ENCODE measurements at places on chromosomes 6 and 20.
A peak's percentile ranks its signal among the peaks of the same experiment; 100 is the strongest.

DNA sequence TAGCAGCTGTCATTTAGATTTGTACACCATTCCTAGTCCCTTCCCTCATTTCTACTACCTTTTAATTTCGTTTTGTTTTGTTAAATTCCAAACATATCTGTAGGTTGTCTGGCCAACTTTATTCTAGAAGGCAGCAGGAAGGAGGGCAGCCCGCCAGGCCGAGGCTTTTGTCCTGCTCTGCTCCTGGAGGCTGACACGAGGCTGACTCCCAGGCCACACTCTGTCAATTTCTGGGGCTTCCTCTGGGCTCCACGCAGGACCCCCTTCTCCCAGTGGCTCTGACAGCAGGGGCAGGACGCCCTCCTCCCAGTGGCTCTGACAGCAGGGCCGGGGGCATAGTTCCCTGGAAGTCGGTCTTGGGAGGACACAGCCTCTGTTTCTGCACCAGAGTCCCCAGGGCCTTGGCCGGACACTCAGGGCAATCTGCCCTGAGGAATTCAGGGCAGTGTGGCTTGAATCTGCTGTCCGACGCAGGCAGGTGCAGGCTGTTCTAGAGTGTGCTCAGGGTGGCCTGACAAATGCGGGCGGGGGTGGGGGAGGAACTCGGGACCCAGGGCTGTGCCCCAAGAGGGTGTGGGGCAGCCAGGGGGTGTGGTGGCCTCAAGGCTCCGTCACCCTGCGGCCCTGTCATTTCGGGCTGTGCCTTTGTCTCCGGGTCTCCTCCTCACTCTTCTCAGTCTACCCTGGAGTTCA lies 11.8 kb downstream of the SMOC2 start:
- DNase-seq = no peak

GRCh38 chr20:34246126-34246626 lies 5.0 kb downstream of the ASIP start:
- DNase-seq = no peak

DNA sequence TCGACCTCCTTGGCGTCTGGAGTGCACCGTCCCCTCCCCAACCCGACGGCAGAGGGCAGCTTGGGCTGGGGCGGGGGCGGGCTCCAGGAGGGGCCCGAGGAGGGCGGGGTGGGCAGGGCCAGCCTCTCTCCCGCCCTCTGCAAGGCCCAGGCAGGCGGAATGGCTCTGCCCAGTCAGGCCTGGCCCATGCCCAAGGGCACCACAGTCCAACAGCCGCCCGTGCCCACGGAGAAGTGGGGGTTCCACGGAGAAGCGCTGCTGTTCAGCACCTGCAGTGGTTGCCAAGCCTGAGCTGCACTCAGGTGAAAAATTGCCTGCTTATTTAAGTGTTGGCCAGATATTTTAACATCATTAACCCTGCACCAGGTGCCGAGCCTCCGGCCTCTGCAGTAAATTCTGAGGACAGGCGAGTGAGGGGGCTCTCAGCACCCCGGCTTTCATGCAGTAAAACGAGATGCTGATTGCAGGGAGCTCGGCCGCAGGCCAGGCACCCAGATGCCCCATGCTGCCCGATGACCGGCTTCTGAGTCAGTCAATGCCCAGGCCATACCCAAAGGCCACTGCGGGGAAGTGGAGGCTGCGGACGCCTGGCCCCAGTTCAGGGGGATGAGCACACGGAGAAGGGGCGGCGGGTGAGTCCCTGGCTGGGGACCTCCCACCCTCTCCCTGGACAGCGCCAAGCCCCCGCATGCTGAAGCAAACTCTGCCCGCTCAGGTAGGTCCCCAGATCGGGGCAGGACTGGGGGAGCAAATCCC lies at the start of gene SRMS:
Gene SRMS (minus strand): TSS at position 25 of the 756 bp plus-strand sequence. CDS start 286 bp downstream, outside the sequence.
- no peak for DNase-seq

DNA sequence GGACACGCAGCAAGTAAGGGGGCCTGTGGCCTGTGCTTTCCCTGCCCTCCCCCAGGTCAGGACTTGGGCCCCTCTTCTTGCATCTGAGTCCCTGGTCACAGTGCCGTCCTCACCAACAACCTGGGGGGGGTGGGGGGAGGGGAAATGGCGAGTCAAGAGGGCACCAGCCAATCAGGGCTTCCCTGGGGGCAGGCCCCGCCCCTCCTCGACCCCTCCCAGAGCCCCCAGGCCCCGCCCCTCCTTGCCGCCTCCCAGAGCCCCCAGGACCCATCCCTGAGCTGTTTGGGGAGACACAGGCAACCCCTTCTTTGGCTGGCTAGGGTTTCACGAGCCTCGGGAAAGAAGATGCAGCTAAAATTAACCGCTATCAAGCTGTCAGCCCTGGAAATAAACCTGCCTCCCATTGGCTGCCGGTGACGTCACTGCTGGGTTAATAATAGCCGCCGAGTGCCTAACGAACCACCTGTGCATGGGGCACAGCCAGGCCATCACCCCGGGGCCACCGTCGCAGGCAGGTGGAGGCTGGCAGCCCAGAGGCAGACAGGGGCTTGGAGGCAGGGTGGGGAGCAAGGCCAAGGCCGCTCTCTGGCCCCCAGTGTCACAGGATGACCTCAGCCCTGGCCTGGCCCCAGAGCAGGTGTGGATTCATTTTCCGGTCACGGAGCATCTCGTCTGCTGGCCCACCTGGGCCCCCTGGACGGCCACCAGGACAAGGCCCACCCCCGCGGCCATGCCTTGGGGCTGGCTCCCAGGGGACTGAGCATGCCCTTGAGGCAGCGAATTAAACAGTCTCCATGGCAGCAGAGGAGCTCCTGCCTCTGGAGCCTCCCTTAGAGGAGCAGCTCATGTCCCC lies 3.2 kb upstream of the EEF1A2 start:
- DNase-seq = no peak

GRCh38 chr6:135183532-135184440 lies 2.7 kb downstream of the MYB start:
- no peak for DNase-seq

DNA sequence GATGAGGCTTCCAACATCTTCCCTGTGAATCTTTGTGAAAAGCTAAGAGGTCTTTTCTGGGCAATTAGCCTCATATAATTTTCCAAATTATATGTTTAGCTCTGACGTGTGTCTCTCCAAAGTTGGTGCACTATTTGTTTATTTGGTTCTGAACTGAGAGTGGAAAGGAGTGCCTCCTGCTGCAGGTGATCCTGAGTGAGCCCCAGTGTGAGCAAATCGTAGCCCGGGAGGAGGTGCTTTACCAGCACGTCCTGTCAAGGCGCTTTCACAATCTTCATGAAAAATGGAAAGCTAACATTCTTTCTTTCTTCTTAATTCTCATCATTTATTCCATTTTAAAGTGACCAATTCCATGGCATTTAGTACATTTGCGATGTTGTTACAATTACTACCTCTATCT lies 231.9 kb downstream of the BMP2 start:
- no peak for DNase-seq

- no peak for DNase-seq
Observed at GRCh38 chr20:17282501-17282900, 55.7 kb downstream of the PCSK2 start.

- DNase-seq = no peak
Observed at GRCh38 chr20:34582911-34583310, 24.4 kb downstream of the MAP1LC3A start.

DNA sequence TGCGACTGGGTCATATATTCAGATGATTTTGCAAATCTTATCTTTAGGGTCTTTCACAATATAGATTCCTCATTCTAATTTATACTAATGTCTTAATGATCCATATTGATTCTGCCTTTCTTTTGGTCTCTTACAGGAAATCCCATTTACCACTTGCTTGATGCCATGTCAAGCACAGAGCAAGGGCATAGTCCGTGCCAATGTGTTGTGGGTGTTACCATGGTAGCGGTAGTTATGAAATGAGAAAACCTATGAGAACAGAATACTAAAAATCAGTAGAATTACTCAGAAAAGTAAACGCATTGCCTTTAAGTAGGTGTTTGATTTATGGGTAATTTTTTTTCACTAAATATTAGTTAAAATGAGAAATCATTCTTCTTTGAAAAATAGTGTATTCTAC lies 153.9 kb upstream of the RAB32 start:
- no peak for DNase-seq

GRCh38 chr20:24731312-24731711 lies 217.8 kb upstream of the CST7 start:
- DNase-seq = no peak

DNA sequence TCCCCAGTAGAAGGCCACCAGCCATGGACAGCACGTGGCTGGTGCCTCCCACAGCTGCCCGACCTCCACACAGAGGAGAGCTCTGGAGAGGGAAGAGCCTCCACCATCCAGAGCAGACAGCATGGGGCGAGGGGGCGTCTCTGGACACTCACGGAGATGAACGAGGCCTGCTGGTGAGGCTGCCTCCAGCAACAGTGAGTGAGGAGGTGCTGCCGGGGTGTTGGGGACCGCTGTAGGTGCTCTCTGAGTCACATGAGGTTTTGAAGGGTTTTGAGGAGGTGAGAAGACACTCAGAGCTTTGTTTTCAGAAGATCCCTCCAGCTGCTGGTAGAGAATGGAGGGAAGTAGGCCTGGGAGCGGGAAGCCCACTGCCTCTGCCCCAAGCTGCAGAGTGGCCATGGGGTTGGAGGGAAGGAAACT lies 65.6 kb downstream of the THBS2 start:
- DNase-seq = no peak

DNA sequence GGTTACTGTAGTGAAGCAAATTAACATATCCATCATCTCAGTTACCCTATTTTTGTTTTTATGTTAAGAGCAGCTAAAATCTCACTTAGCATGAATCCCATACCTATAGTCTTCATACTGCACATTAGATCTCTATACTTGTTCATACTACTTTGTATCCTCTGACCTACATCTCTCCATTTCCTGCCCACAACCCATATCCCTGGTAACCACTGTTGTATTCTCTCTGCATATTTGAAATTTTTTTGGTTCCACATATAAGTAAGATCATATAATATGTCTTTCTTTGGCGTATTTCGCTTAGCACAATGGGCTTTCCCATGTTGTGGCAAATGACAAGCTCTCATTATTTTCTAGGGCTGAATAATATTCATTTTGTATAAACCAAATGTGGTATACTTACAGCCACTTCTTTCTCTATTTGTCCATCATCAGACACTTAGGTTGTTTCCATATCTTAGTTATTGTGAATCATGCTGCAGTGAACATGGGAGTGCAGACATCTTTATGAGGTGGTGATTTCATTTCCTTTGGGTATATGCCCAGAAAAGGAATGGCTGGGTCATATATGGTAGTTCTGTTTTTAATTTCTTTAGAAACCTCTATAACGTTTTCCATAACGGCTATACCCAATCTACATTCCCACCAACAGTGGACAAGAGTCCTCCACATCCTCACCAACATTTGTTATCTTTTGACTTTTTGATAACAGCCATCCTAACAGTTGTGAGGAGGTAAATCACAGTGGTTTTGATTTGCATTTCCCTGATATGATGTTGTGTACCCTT lies 39.8 kb downstream of the BACH2 start:
- DNase-seq = peak; percentile 65

- no peak for DNase-seq
Observed at GRCh38 chr6:119521251-119521650, 171.7 kb upstream of the MAN1A1 start.

GRCh38 chr6:4608361-4609115 lies 167.7 kb upstream of the CDYL start:
- DNase-seq = no peak

DNA sequence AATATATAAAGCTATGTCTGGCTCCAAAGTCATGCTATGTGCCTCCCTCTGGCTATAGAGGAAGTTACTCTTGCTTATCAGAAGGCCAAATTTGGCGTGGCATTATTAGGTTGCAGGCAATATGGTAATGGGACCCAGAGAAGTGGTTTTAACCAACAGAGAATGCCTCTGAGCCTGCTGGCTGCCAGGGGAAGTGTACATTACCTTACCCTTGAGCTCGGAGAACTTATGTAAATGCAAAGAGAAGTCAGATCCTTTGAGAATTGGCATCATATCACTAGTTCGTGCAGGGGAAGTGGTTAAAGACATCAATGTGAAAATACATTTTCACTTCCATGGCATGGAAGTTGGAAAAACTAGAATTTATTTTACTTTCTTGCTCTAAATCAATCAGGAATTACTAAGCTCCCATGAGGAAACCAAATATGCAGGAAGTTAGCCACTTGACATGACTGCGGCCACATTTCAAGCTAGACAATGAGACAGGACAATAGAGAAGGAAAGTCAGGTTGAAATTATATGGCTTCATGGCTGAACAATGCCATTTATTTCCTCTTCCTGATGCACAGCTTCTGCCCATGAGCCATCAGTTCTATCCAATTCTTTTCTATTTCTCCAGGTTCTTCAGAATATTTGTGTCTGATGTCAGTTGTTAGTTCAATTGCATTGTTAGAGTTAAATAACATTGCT lies 134.0 kb upstream of the PHACTR1 start:
- no peak for DNase-seq

DNA sequence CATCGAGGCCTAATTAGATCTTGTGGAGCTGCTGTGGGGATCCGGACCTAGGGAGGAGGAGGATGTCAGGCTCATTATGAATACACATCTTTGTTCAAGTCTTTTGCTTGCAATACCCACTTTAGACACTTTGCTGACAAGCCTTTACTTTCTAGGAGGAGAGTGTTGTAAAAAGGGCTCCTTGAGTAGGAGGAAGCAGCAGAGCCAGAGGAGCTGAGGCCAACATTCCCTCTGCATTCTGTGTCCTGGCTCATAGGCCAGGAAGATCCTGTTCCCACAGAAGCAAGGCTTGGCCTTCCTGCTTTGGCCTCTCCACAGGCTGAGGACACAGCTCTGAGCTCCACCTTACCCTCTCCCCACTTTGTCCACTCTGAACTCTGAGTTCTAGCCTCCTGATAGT lies 67.1 kb downstream of the TPD52L1 start:
- peak; percentile 47 for DNase-seq

- no peak for DNase-seq
Observed at GRCh38 chr20:44918342-44918741, 8.5 kb downstream of the PABPC1L start.

- DNase-seq = no peak
Observed at GRCh38 chr20:58956078-58956477, 25.0 kb upstream of the NELFCD start.

- peak; percentile 23 for DNase-seq
Observed at GRCh38 chr6:134223796-134224420, 94.0 kb downstream of the SGK1 start.

GRCh38 chr6:15483060-15483459 lies 179.8 kb downstream of the DTNBP1 start:
- no peak for DNase-seq

GRCh38 chr6:52910091-52910490 lies 593 bp upstream of the GSTA3 start:
- DNase-seq = no peak

- no peak for DNase-seq
Observed at GRCh38 chr20:11379257-11380011, 538.3 kb upstream of the BTBD3 start.

DNA sequence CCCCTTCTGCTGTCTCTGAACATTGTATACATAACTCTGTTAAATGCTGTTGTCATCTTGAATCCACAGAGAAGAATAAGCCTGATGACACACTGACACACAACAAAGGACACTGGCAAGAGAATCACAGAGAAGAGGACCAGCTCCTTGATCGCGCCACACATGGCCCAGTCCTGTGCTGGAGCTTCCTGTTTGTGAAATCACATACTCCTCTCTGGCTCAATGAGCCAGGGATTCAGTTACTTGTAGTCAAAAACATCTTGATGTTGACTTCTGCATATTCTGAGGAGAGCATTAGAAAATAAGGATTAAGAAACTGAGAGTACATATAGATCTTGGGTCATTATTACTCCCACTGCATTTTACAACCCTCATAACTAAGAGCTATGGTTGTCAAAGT lies 100.1 kb downstream of the EPB41L2 start:
- no peak for DNase-seq

- DNase-seq = no peak
Observed at GRCh38 chr20:1467355-1468116, 887 bp upstream of the NSFL1C start.

- no peak for DNase-seq
Observed at GRCh38 chr6:53578371-53578770, 33.5 kb upstream of the GCLC start.

Measured in stromal cell of bone marrow (primary cell).